GM12892 (cell line): ENCODE measurements at places on chromosomes 3 and 15.

DNA sequence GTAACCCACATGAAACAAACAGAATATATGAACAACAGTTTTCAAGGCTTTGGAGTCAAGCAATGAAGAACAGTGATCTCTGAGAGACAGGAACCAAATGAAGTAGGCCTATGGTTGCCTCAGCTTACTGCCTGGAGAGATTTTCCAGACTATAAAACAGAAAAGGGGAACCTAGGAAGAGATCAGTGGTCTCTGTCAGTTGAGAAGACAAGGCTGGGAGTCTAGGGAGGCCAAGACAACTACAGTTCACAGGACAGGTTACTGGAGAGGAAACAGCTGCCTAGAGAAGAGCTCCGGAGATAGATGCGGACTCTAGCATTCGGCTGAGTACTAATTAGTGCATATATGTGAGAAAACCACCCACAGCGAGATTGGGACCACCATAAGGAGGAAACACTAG is 87.7 kb downstream of the PLCH1 start:
- DNase-seq: no peak

GRCh38 chr3:2578560-2578959 is 479.9 kb downstream of the CNTN4 start:
- DNase-seq: no peak

DNA sequence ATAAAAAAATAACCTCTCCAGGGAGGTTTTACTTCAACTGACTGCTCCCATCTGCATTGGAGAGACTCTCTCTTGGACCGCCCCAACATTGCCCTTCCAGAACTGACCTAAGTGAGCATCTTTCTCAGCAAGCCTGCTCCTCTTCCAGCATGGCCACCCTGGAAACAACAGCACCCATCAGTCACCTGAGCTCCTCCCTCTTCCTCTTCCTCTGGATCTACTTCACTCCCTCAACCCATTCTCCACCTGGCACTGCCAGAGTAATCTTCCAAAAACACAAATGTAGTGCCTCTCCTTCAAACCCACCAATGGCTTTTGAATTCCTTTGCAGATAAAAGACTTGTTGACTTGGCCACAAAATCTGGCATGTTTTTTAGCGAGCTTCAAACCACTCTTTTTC is 128.8 kb upstream of the NR2F2 start:
- no peak for DNase-seq

DNA sequence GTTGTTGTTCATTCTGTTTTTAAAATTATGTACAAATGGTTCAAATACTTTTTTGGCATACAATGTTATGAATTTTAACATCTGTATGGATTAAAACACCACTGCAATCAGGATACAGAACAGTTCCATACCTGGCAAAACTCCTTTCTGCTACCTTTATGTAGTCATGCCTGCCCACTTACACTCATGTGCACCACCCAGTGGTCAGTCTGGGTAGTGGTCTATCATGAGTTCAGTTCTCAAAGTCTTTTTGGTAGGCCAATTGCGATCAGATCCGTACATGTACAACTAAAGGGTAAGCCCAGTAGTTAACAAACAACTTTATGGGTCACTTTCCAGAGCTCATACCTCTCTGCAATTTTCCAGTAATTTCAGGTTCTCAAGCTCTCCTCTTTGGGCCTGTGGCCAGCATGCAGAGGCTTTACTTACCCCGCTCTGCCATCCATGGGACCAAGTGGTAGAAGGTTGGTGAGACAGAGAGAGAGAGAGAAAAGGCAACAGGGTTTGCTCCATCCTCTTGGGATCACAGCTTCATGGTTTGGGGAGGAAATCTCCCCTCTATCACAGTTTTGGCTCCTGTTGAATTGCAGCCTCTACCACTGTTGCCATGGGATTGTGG is 63.9 kb upstream of the FAM98B start:
- no peak for DNase-seq

DNA sequence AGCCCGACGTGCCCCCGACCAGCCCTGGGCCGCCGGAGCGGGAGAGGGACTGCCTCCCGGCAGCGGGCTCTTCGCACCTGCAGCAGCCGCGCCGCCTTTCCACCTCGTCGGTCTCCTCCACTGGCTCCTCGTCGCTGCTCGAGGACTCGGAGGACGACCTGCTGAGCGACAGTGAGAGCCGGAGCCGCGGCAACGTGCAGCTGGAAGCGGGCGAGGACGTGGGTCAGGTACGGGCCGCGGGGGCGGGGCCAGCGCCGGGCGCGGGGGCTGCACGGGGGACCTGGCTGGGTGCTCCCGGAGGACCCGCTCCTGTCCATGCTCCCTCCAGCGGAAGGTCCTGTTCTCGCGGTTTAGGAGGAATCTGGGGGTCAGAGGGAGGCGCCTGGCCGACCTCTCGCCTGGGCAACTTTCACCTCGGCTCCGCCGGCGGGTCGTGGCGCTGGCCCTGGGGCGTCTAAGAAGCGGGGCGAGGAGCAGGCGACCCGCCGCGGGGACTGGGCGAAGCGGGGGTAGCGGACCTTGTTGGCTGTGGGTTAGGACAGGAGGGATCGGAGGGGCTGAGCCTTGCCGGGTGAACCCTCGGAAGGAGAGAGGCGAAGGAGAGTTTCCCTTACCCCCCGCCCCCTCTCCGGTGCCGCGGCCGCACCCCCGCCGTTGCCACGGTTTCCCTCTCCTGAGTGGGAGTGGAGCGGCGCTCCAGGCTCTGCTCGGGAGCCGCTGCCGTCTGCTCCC is 682 bp downstream of the ITPKA start:
- DNase-seq: no peak

DNA sequence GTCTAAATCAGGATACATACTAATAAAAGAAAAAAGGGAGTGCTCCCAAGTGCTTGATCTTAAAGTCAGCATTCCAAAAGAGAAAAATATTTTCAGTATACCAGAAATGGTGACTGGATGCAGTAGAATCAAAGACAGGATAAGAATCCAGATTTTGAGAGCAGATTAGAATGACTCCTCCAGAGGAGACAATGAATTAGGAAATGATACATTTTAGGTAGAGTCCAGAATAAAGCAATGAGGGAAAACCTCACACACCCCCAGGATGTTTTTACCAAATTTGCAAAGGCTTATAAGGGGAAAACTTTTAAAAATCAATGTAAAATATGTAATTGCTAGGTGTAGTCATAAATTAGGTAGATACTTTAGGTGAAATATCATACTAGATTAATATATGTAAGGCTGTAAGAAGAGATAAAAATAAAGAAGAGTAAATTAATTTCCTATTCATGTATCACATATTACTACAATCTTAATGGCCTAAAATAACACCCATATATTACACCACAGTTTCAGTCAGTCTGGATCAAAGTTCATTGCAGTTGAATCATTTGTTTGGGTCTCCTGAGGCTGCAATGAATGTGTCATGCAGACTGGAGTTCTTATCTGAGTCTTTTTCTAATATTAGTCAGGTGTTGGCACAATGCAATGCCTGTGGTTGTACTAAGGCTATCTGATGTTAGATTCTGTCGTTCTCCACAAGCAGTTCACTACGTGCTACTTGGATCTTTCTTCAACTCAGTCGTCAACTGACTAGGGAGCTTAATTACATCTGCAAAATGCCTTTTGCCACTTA is 547.8 kb upstream of the EPHA6 start:
- no peak for DNase-seq

DNA sequence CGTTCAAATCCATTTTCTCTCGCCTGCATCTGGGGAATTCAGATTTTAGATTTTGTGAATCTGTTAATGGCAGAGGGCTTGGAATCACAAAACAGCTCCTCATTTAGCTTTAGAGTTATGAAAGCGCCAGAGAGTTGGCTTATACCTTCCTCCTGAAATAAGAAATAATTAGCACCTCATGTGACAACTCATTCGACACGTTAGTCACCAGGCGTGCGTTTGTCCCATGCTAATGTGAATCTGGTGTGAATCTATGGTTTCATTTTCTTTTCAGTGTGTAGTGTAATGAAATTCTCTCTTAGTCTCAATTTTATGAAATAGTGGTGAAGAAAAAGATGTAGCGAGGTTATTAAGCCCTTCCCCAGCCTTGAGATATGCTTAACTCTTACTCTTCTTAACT is 89.4 kb downstream of the EDEM1 start:
- DNase-seq: no peak

DNA sequence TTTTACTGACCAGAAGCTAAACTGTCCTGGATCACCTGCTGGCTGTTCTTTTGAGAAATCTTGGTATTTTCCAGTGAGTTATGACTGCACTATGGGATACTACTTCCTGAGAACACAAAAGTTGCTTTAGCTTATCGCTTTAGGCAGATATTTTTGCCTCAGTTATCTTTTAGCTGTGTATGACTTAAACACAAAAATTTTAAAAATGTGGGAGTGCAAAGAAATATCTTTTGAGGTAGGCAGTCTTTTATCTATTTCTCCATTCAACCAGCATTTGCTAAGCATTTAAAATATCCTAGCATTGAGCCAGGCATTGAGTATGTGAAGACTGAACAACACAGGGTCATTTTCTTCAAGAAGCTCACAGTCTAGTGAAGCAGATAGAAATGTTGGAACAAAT is 981.9 kb downstream of the FHIT start:
- no peak for DNase-seq

DNA sequence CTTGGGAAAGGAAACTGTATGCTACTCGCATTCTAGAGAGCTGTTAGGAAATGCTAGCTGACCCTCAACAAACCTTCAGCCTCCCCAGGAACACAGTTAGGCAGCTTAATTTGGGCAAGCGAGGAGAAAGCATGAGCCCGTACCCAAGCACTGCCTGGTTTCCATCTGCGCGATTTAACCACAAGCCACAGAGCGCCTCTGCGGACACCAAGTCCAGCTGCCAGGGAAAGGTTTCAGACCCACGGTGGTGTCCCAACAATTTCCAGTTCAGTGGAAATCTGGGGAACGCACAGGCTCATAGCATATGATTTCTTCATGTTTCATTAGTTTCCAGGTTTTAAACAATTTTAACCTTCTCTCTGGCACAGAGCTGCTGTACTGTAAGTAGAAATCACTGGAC is 617.6 kb downstream of the FHIT start:
- no peak for DNase-seq

DNA sequence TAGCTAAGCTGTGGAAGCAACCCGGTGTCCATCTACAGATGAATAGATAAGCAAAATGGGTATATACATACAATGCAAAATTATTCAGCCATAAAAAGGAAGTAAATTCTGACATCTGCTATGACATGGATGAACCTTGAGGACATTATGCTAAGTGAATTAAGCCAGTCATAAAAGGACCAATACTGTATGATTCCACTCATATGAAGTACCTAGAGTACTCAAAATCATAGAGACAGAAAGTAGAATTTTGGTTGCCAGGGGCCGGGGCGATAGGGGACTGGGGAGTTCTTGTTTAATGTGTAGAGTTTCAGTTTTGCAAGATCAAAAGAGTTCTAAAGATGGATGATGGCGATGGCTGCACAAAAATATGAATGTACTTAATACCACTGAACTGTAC is 10.3 kb downstream of the EID1 start:
- no peak for DNase-seq

- no peak for DNase-seq
Measured at GRCh38 chr3:175184392-175184791, 325.3 kb downstream of the NAALADL2 start.

DNA sequence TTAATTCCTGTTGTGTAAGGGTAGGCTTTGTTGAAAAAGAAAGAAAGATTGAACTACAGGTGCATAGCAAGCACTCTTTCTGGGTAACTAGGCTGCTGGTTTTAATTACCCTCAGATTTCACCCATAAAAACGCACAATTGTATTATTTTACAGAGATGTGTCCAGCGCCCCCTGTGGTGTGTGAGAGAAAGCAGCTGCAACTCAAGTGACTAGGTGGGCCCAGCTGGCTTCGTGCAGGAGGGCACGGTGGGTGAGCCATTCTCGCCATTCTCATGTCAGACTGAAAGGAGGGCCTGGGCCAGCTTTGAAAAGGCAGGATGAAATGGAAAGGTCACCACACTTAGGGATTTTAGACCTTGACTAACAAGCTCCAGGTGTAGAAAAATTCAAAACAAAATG is 122.6 kb downstream of the LRIG1 start:
- no peak for DNase-seq
